Stimulated activated CD8-positive, alpha-beta memory T cell treated with anti-CD3 and anti-CD28 coated beads, Interleukin-4, amount 100 ng/mL, for 48 hours (primary cell): ENCODE measurements at places on chromosomes 2 and 18.

GRCh38 chr2:8259106-8259840 lies 422.6 kb upstream of the ID2 start:
- no peak for DNase-seq

DNA sequence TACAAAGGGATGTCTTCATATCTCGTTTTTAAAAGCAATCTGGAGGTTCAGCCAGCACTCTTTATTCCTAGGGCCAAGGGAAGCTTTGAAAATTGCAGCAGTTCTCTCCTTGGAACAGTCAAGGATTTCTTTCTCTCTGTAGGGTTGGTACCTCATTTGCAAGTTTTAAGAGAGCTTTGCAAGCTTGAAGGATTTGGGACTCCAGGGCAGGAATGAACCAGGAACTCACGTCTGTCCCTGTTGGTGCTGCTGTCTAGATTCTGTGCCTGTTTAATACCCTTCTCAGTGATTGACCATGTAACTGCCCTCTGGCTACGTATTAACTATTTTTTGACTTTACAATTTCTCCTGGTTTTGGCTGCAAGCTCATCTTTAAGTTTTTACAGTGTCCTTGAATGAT lies 262.5 kb upstream of the ST6GAL2 start:
- no peak for DNase-seq

DNA sequence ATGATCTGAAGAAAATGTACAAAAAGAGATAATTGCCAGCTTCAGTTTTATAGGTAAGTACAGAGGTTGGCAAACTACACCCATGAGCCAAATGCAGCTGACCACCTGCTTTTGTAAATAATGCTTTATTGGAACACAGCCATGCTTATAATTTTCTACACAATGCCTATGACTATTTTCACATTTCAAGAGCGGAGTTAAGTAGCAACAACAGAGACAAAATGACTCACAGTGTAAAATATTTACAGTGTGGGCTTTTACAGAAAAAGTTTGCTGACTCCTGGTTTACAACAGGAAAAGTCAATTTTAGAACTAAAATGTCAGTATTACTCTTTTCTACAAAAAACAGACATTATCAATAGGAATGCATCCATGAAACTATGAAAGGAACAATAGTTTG lies 26.0 kb downstream of the CWC22 start:
- DNase-seq, result no peak

GRCh38 chr2:17519486-17519885 lies 1.2 kb upstream of the RAD51AP2 start:
- no peak for DNase-seq

DNA sequence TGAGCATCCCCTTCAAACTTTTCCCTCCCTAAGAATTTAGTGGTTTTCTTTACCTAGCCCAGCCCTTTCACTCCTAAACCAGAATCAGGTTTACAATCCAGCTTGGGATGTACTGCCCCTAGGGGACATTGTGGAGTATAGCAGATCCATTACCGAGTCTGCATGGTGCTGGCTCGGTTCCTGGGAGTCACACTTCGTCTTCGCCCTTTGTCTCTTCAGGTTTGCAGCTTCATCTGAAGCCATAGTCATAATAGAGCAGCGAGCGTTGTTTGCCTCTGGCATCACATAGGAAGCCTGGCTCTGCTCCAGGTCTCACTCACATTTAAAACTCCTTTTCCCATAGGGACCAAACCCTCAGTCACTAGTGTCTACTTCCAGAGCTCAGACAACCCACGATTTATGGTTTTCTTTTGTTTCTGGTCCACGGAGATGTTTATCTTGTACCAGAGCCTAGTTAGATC lies 16.8 kb upstream of the LYPD6 start:
- DNase-seq, result no peak

DNA sequence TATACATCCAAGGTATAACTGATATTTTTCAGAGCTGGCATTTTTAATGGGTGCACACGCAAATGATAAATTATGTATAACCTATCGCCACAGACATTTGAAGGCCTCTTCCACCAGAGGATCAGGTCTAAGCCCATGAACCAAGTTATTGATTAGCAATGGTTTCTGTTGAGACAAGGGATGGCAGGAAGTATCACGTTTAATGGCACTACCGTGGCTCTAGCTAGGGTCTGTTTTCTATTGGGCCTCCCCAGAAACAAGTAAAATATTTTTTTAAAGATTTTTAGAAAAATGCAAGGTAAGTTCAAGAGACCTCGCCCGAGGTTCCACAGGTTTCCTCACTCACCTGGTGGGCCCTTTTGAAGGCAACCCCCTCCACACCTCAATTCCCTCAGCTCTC lies 667 bp downstream of the GFPT1 start:
- DNase-seq, result no peak
